ENCODE measurements at places on chromosomes 12 and 14.

- no peak for DNase-seq
Measured at GRCh38 chr14:37824939-37825712, 229.7 kb downstream of the TTC6 start.

DNA sequence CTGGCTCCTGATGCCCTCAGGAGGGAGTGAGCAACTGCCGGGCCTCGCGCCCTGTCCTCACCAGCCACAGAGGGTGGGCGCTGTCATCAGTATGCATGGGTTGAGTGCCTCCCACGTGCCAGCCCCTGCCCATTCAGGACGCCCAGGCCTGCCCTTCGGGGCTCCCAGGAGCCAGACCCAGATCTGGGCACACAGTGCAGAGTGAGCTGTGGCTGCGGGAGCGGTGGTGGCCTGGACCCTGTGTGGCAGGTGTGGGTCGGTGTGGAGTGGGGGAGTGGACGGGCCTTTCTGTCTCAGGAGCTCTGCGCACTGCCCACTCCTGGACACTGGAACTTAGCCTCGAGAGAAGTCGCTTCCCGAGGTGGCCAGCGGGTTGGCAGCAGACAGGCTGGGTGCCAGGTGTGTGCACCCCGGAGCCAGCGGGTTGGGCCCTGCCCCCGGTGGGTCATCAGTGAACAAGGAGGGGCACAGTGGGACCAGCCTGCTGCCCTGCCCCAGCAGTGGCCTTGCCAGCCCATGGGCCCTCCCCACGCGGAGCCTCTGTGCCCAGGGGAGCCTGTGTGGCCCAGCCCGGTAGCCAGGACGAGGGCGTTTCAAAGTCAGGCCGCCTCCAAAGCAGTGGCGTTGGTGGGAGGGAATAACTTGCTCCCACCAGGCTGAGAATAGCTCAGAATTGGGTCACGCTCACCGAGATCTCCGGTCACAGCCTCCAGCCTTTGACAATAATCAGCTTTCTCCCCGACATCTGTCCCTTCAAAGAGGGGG is 9.5 kb downstream of the TRMT61A start:
- DNase-seq = no peak

- no peak for DNase-seq
Measured at GRCh38 chr12:19248929-19249602, 119.5 kb downstream of the PLEKHA5 start.

DNA sequence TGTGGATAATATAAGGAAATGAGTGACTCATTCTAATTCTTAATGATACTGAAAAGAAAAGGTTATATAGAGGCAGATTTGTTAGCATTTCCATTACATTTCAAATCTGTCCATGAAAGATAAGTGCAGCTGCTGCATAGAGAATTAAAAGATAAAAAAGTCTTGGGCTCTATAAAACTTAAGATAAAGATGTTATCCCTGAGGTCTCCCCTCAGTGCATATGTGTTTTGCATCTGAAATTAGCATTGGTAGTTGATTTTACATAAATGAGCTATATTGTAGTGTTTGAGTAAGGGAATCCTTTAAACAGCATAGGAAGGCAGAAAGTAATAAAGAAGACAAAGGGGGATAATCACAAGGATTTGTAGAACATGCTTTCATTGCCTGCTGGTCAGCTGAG is 206.2 kb downstream of the FSCB start:
- DNase-seq = no peak

- DNase-seq = no peak
Measured at GRCh38 chr14:92967346-92967926, 44.5 kb downstream of the CHGA start.

GRCh38 chr12:68499616-68500015 is 111.1 kb upstream of the RAP1B start:
- no peak for DNase-seq

DNA sequence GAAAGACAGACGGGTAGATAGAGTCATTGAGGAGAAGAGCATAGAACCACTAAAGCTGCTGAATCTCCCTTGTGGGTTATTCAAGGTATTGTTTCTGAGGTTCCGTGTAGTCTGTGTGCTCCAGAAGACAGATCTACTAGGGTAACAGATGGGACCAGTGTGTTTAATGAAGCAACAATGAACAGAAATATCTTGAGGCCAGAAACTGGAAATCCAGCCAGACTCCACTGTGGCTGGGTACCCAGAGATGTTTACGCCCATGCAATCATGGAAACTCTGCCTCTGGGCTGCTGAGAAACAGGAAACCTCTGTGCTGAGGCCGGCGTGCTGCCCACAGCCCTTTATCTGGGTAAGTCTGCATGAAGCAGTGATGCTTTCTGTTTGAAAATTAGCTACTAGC is 8.3 kb downstream of the PROX2 start:
- DNase-seq = peak; percentile 43

GRCh38 chr12:76852106-76852505 is 26.7 kb downstream of the CSRP2 start:
- DNase-seq = no peak

GRCh38 chr14:89248411-89249064 is 168.5 kb downstream of the FOXN3 start:
- DNase-seq = no peak

DNA sequence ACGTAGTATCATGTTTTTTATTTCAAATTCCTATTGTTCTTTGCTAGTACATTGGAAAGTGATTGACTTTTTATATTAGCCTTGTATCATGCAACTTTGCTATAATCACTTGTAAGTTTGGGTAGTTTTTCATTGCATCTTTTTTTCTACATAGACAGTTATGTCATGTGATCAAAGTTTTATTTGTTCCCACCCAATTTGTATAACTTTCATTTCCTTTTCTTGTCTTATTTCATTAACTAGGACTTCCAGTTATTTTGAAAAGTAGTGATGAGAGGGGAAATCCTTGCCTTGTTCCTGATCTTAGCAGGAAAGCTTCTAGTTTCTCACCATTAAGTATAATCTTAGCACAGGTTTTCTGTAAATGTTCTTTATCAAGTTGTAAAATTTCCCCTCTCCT is 9.8 kb upstream of the KRT6A start:
- DNase-seq = no peak

DNA sequence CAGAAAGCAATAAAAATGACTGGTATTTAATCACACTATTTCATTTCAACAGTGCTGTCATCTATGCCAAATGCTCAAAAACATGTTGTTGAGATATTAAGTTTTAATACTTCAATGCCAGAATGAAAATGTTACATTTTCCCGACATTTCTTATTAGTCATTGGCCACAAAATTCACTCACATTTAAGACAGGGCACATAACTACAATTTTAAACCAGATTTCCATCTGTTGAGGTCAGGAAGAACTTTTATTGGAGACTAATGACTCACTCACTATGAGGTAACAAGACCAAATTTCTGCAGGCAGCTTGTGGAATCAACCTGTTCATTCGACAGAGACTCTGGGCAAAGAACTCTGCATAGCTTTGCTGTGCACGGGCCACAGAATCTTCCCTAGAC is 36.8 kb downstream of the PPTC7 start:
- no peak for DNase-seq

DNA sequence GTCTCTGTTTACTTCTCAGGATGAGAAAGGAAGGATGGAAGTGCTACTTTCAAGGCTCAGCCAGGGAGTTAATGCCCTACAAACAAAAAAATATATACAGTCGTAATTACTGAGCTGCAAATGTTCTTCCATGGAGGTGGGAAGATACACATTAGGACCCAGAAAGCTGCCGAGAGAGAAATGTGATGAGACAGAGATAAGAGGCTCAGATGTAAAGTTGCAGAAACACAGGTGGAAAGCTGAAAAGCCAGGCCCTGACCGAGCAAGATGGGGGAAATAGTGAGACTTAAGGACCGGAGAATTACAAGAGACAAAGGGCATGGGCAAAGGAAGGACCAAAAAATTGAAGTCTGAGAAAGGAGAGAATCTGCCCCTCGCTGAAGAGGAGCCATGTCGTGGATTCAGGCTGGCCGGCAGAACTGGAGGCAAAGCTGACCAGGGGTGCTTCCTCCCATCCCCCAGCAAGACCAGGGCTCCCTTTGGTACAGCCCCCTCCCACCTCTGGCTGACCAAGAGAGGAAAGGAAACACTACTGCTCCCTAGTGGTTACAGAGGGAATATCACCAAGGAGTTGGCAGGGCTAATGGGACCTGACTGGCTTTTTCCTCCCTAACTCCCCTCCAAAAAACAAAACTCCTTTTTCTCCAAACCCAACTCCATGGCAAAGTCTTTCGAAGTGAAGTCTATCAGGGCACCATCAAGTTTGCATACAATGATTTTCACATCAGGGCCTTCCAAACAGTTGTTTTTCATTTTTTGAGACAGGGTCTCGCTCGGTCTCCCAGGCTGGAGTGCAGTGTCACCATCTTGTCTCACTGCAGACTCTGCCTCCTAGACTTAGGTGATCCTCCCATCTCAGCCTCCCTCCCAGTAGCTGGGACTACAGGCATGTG is 12.1 kb downstream of the ZFHX2 start:
- peak; percentile 52 for DNase-seq

GRCh38 chr12:116726694-116727093 is 11.2 kb downstream of the SPRING1 start:
- DNase-seq = no peak

DNA sequence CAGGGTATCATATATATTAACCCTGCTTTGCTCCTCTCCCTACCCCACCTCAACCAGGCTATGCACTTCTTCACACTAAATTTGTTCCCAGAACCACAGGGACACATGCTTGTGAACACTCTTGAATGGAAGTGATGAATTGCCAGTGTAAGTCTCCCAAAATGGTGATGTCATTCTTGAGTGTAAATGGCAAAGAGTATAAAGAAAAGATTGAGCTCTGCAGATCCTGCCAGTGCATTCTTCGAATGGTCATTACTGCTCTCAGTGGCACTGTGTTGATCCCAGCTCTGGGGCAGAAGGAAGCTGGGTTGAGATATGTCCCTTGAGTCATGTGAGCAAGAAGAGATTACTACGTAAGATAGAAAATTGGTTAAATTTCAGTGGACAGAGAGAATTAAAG is 313.1 kb downstream of the TMEM117 start:
- DNase-seq = no peak

DNA sequence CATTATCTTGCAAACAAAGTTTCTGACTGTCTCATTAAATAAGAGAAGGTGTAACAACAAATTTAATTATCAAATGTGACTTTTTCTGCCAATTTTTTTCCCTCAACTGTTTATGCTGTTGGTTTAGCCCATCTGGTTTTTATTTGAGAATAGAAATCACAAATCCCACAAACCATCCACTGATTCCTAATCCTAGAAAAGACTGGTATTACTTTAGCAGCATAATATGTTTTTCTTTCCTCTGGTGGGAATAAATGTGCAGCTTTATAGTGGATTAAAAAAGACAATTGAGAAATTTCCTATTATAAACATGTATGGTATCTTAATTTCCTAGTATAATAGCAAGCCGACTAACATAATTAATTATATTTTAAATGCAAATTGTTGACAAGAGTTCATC is 257.9 kb upstream of the FOXN3 start:
- DNase-seq = no peak

DNA sequence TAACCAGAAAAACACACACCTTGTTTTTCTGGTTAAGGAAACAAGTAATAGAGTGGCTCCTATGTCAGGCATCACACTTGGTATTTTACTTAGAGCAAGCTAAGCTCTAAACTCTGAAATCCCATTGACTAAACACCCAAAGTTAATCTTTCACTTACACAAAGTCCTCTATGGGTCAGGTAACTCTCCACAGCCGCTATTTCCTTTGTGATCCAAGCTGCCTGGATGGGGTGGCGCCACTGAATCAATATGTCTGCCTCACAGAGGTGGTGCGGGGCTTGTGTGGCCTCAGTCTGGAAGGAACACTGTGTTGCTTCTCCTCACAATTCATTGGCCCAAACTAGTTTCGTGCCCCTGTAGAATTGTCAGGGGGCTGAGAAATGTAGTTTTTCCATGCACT is 160.0 kb upstream of the E2F7 start:
- no peak for DNase-seq

GRCh38 chr14:99075771-99076375 is 196.1 kb downstream of the BCL11B start:
- no peak for DNase-seq

Measured in CD4-positive, alpha-beta T cell treated with Interleukin-2 at 100 ng/mL for 4 hours (primary cell).